ENCODE measurements at places on chromosomes 16 and 17.

GRCh38 chr17:53626286-53626685 is 196.4 kb upstream of the KIF2B start:
- peak; percentile 66 for DNase-seq

- no peak for DNase-seq
Measured at GRCh38 chr16:70320121-70320520, 21.1 kb downstream of the DDX19B start.

GRCh38 chr16:10332241-10332640 is 53.6 kb upstream of the ATF7IP2 start:
- no peak for DNase-seq

- DNase-seq = peak; percentile 40
Measured at GRCh38 chr16:68146585-68146984, 61.4 kb downstream of the NFATC3 start.

DNA sequence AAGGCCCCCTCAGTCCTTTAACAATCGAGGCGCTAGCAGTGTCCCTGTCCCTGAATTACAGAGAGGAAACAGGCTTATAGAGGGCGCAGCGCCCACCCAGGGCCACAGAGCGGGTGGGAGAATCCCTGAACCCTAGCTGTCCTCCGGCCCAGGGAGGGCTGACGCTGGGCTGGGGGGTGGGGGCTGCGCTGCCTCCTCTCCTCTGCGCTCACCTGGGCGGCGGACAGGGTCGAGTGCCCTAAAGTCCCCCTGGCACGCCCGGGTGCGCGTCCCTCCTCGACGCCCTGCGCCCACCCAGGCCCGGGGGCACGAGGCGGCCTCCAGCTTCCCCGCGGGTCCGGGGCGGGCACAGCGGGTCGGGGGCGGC is 200.4 kb upstream of the N4BP1 start:
- no peak for DNase-seq

- no peak for DNase-seq
Measured at GRCh38 chr17:75875940-75876189, 2.5 kb downstream of the TRIM47 start.

DNA sequence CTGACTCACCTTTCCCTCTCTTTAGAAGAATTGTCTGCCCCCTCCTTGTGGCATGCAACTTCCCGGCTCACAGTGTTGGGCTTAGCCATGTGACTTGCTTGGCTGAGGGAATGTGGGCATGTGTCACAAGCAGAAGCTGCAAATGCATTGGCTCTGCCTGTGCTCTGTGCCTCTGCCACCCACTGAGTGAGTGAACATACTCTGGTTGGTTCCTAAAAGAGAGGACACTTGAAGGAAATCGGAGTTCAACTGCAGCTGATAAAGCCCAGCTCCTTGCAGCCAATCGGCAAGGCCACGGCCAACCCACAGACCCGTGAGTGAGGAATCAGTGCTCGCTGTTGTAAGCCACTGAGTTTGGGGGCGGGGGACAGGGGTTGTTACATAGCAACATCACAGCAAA is 10.9 kb upstream of the GINS2 start:
- no peak for DNase-seq

- DNase-seq = peak; percentile 94
Measured at GRCh38 chr16:53091466-53092211, 36.8 kb downstream of the CHD9 start.

DNA sequence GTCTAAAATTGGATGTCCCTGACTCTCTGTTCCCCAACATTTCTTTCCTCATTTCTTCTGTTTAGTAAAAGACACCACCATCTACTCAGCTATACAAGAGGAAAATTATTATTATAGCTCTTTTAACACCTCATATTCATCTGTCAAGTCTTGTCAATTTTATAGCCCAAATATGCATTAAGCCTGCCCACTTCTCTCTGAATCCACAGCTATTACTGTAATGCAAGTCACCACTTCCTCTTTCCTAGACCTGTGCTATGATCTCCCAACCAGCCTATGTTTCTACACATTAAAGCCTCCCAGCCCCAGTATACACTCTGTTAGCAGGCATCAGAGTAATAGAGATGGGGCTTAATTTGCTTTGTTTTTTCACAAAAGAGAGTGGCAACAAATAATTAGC is 252.9 kb downstream of the GRIN2A start:
- no peak for DNase-seq

DNA sequence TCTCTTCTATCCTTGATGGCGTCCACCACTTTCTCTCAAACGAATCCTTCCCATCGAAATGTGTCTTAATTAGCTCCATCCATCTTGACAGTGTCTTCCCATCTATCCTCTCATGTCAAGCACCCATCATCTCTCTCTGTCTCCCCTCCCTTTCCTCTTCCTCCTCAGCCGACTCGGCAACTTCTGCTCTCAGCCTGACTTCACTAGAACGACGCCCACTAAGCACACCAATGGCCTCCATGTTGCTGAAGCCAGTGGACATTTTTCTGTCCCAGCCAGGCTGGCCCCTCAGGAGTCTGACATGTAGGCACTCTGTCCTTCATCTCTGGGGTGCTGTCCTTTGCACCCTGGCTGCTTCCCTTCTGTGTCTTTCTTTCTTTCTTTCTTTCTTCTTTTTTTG is 2.5 kb upstream of the SPATA20 start:
- DNase-seq = no peak

GRCh38 chr16:29678691-29679267 is at the start of gene QPRT:
Gene QPRT, plus strand, starts transcription at chr16:29679180. Its CDS starts 18 bp downstream, at chr16:29679198.
- peak; percentile 70 for DNase-seq

DNA sequence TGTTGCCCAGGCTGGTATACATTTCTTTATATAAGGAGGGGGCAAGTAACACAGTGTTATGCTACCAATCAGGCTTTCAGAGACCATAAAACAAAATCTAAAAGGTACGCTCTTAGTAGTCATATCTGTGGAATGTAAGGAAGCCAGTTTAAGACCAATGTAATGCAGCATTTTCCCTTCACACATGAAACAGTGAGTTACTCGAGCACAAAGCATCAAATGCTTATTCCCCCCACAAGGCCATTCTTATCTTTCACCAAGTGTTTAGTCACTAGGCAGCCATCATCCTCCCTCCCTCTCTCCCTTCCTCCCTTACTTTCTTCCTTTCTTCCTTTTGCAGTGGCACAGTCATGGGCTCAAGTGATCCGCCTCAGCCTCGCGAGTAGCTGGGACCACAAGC is 12.8 kb downstream of the HMOX2 start:
- DNase-seq = peak; percentile 32

GRCh38 chr17:73650140-73650539 is 5.9 kb upstream of the SDK2 start:
- no peak for DNase-seq

GRCh38 chr17:16081507-16082087 is 82.0 kb downstream of the TTC19 start:
- no peak for DNase-seq

GRCh38 chr16:28984619-28985135 is at the start of gene LAT:
Gene LAT, plus strand, starts transcription at chr16:28985052. Its CDS starts 366 bp downstream, at chr16:28985418.
- no peak for DNase-seq

- DNase-seq = no peak
Measured at GRCh38 chr16:49696414-49697101, 159.4 kb downstream of the ZNF423 start.

GRCh38 chr17:80850817-80851216 is 140.8 kb upstream of the CHMP6 start:
- no peak for DNase-seq

DNA sequence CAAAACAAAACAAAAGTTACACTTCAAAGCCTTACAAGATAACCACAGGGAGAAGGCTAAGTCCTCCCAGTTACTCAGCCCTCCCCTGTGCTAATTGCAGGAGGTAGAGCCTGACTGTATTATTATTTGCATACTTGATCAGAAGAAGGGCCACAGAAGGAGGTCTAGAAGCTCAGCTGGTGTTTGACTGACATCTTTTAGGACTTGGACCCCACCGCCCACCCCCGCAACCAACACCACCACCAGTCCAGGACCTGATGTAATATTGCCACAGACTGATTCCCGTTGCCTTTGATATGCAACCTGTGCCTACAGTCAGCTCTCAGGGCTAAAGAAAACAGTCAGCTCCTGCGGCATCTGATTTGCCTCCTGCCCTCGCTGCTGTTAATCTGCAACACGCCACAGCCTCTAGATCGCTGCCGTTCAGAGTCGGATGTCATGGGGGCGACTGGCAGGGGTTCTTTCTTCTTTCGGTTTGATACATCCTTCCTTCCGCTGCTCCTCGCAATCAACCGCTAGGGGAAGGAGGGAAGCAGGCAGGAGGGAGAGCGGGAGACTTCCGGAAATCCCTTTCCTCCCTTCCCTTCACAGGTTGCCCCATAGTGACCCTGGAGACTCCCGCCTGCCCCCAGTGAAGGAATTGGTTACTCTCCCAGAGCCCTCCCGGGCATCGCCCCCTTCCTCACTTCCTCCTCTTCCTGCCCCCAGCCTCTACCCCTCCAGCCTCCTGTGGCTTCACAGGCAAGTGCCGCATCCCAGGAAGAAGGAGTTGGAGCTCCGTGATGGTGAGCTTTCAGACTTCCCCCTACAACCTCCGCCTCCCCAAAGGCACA is 90.5 kb upstream of the SOX9 start:
- DNase-seq = peak; percentile 83

DNA sequence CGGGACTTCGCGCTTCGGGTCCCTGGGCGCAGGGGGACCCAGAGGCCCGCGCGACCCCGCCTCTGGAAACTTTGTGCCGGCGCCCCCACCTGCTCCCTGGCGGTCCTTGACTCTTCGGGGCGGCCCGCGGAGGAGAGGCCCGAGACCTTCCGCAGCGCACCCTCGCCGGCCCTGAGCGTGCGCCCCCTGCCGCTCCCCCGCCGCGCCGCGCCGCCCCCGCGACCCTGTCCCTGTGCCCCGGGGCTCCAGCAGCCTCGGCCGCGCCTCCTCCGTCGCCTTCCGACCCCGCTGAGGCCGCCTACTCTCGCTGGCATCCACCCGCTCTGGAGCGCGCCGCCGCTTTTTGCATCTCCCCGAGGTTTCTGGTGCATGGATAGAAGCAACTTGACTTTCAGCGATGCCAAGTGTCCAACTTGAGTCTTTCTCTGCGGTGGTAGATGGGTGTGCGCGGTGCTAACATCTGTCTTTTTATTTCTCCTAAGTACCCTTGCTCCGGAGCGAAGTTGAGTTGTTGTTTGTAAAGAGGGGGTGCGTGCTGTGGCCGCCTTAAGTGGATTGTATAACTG is 414 bp downstream of the DUSP14 start:
- peak; percentile 70 for DNase-seq

GRCh38 chr17:80265205-80266068 is 4.8 kb downstream of the RNF213 start:
- DNase-seq = no peak

DNA sequence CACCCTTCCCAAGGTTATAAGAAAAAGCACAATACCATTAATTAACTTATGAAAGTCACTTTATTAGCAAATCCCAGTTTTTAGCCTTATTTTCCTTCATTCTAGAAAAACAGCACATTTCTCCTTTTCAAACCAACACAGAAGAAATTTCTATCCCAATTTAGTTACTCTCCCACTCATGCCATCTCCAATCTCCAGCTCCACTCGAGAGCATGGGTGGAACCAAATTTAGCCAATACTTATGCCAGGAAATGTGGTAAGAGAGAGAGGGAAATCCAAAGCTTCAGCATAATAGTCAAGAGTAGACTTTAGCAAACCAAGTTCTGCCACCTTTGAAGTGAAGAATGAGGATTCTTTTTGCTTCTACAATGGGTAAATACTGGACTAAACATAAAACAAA is 288.8 kb downstream of the KIF2B start:
- no peak for DNase-seq

GRCh38 chr16:13186813-13187212 is 285.4 kb downstream of the SHISA9 start:
- DNase-seq = peak; percentile 22

DNA sequence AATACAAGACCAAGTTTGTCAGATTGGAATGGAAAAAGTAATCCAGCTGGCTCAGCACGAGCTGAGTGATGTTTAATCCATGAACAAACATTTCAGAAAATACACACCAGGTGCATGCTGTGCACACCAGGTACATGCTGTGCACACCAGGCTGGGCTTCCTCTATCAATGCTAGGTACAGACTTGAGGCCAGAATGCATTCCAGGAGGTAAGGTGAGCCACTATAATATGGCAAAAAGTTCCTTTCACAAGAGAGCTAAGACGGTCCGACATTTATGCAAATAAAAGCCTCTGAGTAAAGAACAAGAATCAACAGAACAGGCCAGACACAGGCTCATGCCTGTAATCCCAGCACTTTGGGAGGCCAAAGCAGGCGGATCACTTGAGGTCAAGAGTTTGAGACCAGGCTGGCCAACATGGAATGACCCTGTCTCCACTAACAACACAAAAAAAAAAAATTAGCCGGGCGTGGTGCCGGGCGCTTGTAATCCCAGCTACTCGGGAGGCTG is 128.2 kb downstream of the ZNF778 start:
- no peak for DNase-seq

GRCh38 chr16:86404678-86405077 is 105.6 kb upstream of the FOXF1 start:
- no peak for DNase-seq

GRCh38 chr16:49919327-49919726 is 63.4 kb upstream of the ZNF423 start:
- DNase-seq = no peak

- no peak for DNase-seq
Measured at GRCh38 chr16:27319257-27319965, 5.6 kb downstream of the IL4R start.

- no peak for DNase-seq
Measured at GRCh38 chr17:41177727-41178271, at the start of gene KRTAP4-2. Gene KRTAP4-2, minus strand, starts transcription at chr17:41178221. Its CDS starts 57 bp downstream, at chr17:41178164.

DNA sequence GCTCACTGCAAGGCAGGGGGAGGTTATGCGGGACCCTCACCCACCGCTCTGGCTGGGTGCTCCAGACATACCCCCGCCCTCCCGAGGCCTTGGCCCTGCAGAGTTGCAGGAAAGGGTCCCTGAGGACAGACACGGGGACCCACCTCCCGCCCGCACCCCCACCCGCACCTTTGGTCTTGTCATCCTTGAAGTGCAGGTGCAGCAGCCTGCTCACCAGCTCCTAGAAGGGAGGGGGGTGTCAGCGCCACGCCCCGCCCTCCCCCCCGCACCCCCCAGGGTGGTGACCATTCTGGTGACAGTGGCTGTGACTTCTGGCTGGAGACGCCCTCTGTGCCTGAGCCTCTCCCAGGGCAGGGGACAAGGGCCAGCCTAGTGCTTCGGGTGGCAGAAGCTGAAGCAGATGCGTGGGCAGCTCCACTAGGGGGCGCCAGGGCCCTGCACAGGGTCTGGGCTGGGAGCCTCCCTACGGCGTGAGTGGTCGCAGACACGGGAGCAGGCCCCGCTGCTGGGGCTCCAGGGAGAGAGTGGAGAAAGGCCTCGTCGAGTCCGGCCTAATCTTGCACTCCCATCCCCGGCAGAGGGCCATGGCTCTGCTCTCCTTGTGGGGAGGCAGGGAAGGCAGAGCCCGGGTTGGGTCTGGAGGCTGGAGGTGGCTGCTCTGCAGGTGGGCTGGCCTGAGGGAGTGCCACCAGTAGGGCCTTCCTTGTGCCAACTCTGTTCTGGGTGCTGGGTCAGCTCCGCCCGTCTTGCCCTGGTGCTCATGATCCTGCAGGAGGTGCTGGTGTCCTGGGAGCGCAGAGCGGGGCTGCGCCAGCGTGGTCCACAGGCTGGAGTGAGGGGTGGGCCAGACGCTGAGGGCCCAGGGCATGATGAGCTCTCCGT is 2.7 kb downstream of the CENPX start:
- no peak for DNase-seq
